NCI-H1930 (cell line): ENCODE measurements at places on chromosomes 12 and 14.

GRCh38 chr14:32049361-32050088, 27.6 kb upstream of the ARHGAP5 start:
- no peak for DNase-seq

DNA sequence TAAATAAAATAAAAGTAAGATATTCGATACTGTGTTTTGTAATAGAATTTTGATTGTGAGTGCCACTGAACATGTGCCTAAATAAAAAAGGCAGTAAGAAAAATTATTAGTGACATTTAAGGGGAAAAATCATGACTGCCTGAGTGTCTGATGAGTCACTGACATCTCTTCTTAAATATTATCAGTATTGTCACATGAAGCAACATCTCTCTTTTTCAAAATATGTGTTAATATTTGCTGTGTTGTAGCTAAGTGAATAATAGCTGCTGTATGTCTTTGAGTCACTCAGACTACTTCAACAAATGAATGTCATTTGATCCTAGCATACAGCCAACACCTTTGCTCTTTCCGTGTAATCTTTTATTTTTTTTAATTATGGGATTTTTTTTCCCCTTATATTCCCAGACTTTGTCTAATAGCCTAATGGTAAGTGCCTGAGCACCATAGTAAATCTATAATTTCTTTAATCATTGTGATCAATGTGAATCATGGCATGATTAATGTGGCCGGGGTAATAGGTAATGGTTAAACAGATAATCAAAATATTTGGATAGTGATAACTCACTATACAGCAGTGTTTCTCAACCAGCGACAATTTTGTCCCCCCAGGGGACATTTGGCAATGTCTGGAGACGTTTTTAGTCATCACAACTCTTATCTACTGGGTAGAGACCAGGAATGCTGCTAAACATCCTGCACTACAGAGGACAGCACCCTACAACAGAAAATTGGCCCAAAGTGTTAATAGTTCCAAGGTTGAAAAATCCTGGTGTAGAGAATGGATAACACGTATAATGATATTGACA, 11.7 kb upstream of the OTX2 start:
- DNase-seq = peak; percentile 94

DNA sequence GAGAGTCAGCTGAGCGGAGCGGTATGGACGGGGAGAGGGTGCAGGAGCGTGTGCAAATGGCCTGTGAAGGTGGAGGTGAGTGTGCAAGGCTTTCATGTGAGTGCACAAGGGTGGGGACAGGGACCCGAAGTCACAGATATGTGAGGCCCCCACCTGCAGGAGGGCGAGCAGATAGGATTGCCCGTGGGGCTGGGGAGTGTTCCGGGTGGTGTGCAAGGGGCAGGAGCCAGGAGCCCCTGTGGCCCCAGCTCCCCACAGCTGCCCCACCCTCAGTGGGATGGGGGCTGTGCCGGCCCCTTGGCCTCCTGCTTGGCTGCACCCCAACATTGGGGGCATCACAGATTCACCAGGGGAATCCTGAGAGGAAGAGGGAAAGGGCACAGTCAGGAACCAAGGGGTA, 5.5 kb upstream of the ZNF384 start:
- no peak for DNase-seq

DNA sequence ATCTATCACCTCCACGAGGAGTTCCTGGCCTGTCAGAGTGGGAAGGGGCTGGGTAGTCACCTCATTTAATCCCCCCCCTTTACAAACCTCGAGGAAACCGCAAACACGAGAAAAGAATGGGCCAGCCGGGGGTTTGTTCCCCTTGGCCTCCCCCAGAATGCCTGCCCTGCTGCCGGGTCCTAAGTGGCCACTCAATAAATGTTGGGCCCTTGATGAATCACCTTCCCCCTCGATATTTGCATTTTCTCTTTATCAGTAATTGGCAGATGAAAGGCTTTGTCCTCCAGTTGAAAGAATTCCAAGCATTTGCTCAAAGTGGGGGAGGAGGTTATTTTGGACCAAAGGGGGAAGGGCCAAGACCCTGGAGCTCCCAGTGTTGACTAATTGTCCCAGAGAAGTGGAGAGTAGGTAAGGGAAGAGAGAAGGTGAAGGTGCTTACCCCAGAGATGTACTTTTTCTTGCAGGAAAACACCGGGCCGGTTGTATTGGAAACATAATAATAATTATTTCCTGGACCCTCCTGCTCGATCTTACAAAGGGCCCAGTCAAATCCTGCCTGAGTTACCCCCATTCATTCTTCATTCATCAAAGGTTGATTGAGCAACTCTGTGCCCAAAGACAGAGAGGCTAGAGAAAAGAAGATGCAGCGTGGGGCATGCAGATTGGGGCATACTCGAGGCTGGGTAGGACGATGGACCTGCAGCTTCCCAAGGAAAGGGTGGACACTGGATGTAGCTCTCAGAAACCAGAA, 1.9 kb upstream of the KDM2B start:
- no peak for DNase-seq

DNA sequence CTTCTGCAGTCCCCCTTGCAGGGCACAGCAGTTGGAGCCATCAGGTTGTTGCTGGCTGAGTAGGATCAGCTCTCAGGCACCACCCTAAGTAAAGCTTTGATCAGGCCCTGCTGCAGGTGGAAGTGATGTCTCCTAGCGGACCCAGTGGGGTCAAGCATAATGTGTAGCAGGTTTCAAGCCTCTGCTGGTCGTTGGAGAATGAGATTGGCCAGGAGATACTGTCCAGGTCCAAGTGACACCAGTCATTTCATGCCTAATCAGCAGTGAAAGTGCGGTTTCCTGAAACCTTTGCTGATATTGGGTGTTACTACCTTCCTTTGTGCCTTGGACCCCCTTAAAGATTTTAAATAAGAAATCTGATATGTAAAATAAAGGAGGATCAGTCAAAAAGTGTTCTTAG, 72.6 kb downstream of the SUSD6 start:
- DNase-seq = no peak

- no peak for DNase-seq
These were observed 139.5 kb upstream of the SOX5 start for GRCh38 chr12:24088751-24089509.

DNA sequence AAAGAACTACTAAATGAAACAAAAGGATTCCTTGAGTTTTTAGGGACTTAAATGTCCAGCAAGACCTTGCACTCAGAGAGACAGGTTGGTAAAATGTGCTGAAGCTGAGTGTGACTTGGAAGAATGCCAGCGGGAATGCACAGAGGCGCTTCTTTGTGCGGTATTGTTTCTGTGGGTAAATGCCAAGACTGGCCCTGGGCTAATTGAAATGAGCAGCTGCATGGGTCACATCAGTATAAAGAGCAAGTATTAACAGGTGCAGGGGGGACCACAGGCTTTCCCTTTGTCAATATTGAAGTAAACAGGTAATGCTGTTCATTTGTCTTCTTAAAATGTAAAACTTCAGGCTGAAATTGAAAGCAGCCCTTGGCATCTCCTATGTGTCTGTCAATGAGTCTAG, 74.3 kb downstream of the LMO3 start:
- peak; percentile 59 for DNase-seq

DNA sequence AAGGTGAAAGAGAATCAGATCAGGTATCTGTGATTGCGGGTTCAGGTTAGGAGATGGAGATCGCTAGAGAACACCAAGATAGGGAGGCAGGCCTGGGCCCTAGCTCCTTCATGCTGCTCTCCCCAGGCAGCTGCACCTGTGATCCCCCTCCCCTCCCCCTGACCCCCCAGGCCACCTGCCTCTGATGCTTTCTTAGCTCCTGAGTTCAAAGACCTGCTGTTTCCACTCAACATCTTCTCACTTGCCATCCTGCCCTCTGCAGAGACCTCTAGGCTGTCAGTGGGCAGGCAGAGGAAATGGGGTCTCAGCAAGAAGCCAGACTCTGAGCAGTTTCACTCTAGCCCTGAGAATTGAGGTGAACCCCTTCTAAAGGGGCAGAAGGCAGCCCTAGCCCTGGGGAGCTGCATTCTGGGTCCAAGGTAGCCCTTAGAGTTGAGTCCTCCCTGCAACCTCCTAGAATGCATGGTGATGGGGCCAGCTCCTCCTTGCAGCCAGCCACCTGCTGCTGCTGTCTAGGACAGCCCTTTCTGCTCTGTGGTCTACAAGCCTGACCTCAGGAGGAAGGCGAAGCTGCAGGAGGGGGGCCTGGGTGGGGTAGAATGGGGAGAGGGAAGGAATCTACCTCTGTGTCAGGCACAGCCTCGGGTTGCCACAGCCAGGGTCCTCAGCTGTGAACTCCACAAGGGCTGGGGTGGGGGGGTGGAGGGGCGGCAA, 6.4 kb upstream of the SLC48A1 start:
- no peak for DNase-seq
